CD4-positive, alpha-beta T cell treated with Interferon alpha-2 for 1 hour (primary cell): ENCODE measurements at places on chromosomes 4 and X.
A peak's percentile ranks its signal among the peaks of the same experiment; 100 is the strongest.

DNA sequence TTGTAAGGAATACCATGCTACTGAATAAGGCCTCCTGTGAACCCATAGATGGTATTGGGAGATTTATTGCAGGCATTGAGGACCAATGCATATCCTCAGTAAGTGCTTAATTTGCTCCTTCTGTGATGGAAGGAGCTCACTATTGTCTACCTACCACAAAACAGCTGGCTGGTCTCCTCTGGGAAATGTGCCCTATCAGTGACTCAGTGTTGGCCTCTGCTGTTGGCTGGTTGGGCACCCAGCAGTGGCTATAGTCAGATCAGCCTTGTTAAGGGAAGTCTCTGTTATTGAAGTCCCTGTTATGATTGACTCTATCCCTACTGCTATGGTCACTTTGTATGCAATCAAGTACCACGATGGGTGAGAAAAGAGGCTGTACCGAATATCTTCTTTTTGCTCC, 27.5 kb upstream of the OTUD4 start:
- DNase-seq: no peak

GRCh38 chrX:13487731-13488505, 81.5 kb upstream of the EGFL6 start:
- peak; percentile 37 for DNase-seq

- no peak for DNase-seq
Measured at GRCh38 chr4:173539986-173540385, 10.0 kb upstream of the HAND2 start.

DNA sequence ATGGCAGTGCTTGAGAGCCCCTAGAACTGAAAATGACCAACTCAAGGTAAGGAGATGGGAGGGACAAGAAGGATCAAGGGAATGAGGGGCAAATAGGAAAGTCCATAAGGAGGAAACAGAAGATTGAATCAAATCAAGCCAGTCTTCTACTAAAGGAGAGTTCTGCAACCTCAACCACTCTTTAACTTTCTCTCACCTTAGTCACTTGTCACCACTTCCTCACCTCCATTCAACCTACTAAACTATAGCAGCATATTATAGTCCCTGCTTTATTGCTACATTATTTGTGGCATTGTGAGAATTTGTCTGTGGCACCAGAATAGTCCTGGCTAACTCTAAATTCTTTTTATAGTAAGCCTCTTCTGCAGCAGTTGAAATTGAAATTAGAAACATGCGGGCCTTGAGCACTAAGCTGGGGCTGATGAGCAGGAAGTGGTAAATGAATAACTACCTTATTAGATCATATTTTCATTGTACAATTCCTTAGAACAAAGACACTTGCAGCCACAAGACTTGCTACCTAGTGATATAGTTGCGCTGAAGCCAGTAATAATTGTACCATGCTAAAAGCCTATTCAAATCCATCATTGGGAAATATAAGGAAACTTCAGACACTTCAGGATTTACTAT, 336.9 kb downstream of the ZNF674 start:
- no peak for DNase-seq

- no peak for DNase-seq
Measured at GRCh38 chr4:22987870-22988269, 295.1 kb downstream of the GBA3 start.

GRCh38 chrX:338836-339400, 20.3 kb upstream of the GTPBP6 start:
- DNase-seq: no peak

DNA sequence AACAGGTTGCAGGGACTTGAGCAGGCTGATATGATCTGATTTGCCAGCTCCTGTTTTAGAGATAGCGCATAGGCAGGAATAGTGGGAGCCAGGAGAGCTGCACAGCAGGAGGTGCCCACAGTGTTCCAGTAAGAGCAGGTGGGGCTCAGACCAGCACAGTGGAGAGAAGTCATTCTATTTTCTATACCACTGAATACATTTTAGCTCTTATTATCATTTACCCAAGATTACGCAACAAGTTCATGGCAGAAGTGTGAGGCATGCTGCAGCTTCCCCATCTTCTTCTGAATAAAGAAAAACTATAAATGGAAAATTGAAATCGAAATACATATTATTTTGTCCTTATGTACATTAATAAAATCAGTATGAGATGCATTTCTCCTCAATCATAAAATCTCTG, 114.7 kb upstream of the EDNRA start:
- DNase-seq: no peak

- no peak for DNase-seq
Measured at GRCh38 chr4:183177001-183177400, 77.9 kb downstream of the WWC2 start.

DNA sequence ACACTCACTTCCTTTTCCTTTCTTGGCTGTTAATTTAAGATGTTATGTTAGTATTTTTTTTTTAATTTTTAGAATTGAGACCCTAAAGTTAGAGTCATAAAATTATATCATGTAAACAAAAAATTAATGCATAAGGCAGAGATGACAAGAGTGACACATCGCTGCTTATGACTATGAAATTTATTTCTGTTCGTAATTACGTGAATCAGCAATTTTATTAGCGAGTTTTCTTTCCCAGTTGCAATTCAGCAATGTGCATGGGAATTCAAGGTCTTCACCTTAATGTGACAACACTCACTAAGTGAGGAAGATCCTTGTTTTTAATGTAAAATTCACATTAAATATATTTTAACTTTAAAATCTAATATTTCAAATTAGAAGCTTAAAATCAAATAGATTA, 181.2 kb upstream of the SPOCK3 start:
- no peak for DNase-seq

DNA sequence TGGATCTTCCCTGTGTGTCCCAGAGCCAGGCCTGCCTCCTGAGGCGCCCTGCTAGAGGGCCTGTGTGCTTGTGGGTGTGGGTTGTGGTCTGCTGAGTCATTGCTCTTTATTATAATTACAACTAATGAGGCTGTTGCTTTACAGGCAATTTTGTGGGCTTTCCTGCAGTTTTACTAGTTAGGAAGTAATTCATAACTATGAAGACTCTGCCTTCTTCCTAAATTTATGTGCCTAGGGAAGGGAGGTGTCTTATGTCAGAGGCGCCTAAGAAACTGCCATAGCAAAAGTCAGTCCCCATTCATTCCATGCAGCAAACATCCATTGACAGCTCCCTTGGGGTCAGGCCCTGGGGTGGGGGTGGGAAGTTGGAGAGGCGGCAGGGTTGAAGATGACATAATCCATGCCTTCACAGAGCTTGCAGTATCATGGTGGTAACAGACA, 359.2 kb downstream of the IDS start:
- DNase-seq: no peak

- no peak for DNase-seq
Measured at GRCh38 chrX:31435592-31435991, 363.8 kb upstream of the FTHL17 start.

DNA sequence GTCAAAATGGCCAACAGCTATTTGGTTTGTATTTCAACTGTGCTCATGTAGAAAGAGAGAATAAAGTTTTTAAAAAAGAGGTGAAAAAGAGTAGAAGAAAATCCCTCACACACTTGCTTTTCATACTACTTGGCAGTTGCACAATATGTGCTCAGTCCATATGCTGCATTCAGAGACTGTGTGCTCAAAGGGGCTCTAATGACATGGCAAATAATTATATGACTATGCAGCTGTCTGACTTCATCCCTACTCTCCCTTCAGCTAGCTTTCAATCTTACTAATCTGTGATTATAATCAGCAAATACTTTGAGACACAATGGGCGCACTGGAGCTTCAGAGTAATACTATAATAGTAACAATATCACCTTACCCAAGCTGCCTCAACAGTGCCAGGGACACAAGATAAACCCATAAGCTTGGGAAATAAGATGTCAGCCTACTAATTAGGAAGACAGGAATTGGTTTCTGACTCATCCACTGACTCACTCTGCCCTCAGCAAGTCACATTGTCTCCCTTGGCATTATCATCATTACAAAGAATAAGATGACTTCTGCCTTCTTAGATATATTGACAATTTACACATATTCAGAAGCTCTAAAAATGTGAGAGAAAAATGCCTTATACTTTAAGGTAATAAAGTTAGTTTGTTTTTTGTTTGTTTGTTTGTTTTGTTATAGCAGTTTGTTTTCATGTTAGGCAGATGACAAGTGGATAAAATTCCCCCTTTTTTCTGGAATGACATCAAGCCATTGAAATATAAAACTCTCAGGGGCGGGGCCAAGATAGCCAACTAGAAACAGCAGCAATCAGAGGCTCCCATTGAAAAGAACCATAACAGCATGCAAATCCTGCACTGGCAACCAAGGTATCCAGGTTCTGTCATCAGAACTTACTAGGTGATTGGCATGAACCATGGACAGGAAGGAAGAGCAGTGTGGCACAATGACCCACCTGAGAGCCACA, 311.6 kb downstream of the FAM133A start:
- DNase-seq: no peak

DNA sequence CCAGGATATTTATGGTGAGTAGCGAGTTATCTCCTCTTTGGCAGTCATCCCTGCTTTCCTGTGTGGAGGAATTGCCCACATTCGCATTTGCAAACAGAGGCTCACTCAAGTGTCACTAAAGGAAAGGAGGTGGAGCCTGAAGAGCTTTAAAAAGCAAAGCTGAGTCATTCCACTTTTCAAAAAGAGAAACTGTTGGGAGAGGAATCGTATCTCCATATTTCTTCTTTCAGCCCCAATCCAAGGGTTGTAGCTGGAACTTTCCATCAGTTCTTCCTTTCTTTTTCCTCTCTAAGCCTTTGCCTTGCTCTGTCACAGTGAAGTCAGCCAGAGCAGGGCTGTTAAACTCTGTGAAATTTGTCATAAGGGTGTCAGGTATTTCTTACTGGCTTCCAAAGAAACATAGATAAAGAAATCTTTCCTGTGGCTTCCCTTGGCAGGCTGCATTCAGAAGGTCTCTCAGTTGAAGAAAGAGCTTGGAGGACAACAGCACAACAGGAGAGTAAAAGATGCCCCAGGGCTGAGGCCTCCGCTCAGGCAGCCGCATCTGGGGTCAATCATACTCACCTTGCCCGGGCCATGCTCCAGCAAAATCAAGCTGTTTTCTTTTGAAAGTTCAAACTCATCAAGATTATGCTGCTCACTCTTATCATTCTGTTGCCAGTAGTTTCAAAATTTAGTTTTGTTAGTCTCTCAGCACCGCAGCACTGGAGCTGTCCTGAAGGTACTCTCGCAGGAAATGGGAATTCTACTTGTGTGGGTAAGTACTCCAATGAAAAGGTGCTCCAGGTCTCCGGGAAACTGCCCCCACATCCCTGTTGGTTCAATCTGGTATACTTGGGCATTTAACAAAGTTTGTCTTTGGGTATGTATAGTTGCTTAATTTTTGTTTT, at the start of gene EGF:
Gene EGF (plus strand): TSS at position 178 of the 890 bp plus-strand sequence. CDS start 453 bp downstream, at position 631.
- DNase-seq: no peak

- no peak for DNase-seq
Measured at GRCh38 chrX:124414281-124414680, 67.9 kb downstream of the SH2D1A start.
